GM19239 (cell line): ENCODE measurements at places on chromosomes 13 and 19.

- DNase-seq, result no peak
These were observed 249.2 kb upstream of the SGCG start for GRCh38 chr13:22931576-22931975.

DNA sequence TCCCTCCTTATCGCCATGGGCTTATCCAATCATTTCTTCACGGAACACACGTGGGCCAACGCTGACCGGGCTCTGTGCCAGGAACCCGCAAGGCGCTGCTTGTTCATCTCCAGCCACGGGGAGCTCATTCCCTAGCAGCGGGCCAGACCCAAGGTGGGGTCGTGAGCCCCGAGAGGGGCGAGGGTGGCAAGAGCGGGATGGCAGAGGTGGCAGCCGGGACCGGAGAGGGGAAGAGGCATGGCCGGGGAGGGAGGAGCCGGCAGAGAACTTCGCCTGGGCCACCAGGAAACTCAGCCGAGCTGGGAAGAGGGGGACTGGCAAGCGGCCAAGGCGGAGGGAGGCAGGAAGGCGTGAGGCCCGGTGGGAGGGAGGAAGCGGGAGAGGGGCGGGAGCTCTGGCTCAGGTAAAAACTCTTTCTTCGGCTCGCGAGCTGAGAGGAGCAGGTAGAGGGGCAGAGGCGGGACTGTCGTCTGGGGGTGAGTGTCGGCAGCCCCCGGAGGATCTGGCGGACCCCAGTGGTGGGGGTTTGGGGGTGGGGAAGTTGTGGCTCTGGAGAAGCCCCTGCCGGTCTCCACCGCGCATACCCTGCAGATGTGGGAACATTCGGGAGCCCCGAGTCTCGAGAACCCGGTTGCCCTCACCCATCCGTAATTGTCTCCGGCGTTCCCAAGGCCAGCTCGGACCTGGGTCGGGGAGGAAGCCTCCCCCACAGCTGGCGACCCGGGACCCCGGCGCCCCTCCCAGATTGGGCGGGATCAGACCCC is at the start of gene B3GNT3:
TSS of gene B3GNT3 (plus strand) at position 408 of the 764 bp plus-strand sequence. CDS start 12,670 bp downstream, outside the sequence.
- DNase-seq, result no peak

DNA sequence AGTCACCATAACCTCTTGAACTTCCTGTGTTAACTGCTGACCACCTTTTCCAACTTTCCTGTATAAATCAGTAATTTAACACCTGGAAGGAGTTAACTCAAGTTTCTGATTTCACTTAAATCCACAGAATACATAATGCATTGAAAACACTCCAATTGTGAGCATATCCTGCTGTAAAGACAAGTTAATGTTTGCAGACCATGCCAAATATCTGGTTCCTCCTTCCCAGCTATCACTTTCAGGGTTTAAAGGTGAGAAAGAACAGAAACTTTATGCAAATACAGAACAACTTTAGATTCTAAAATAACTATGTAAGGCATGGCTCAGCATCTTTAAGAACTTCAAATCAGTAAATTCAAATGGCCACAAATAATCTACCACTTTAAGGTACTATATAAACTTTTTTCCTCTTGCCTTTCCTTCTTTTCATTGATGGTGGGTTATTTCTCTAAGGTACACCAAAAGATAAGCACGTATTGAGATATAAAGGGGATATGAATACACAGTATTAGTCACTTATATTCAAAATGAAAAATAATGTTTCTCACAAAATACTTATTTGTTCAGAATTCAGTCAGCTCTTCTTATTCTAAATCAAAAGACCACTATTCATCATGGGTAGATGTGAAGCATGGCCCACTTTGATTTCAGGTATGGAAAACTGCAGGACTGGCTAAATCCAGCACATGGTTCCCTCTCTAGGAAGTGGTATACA is 6.6 kb upstream of the TPTE2 start:
- peak; percentile 31 for DNase-seq

DNA sequence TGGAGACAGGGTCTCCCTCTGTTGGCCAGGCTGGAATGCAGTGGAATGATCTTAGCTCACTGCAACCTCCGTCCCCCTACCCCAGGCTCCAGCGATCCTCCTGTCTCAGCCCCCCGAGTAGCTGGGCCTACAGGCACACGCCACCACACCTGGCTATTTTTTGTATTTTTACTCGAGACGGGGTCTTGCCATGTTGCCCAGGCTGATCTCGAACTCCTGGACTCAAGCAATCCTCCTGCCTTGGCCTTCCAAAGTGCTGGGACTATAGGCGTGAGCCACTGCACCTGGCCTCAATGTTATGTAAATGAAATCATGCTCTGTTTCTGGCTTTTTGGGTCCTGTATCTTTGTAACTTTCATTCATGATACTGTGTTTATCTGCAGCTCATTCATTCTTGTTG is 8.1 kb upstream of the ZNF579 start:
- no peak for DNase-seq

DNA sequence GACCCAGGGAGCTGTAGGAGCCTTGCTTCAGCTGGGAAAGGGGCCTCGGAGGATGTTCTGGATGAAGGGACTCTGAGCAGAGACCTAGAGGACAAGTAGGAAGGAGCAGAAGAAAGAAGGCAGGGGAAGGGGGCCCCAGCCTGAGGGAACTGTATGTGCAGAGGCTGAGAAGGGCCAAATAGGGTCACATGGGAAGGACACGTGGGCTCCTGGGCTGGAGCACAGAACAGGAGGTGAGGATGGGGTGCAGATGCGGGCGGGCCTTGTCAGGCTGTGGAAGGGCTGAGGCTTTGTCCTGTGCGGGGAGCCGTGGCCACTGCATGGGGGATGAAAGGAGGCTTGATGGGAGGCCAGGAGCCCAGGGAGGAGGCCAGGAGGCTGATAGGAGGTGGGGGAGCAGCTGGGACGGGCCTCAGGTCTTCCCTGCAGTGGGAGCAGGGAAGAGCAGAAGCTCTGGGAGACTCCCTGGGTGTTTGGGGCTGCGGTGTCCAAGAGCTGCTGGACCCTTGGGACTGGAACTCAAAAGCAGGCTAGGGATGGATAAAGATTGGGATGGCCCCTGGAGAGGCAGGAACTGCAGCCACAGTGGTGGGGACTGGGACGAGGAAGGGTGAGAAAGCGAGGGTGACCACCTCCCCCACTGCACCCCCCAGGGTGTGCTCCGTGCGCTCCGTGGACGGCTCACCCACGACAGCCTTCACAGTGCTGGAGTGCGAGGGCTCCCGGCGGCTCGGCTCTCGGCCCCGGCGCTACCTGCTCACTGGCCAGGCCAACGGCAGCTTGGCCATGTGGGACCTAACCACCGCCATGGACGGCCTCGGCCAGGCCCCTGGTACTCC is 11.4 kb upstream of the LTBP4 start:
- no peak for DNase-seq
